HCEC 1CT (cell line): ENCODE measurements at places on chromosomes 13 and 19.

DNA sequence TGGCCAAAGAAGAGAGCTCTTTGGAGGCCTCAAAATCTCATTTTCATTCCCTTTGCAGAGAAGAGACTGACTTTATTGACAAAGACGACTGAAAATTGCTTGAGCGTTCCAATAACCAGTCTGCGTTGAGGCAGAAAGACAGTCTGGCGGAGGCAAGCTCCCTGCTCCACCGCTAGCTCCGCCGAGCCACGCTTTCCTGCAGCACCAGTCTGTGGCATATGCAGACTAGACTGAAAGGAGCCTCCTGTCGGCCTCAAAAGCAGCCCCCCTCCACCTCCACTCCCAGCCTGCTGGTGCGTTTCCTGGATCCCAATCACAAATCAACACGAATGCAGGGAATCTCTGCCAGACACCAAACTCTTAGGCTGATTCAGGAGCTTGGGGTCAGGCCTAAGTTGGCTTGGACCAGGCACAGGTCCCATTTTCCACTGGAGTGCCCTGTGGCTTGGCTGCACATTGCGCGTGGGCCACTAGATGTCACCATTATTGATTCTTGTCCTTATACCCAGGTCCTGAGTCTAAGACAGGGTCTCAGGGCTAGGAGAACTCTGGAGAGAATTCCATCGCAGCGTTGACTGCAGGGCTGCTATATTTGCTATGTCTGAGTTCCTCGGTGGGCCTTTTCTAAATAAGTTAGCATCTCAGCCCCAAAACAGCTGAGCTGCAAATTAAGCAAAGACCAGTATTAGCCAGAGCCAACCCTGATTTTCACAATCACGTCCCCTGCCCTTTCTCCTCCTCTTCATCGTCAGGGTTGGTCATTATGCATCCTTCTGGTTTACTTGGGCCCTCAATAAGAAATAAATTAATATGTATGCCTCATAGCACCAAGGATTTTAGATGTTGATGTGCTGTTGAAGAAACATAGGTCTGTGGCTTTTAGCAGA lies 5.2 kb upstream of the ZNF507 start:
- DNase-seq, result peak; percentile 46

DNA sequence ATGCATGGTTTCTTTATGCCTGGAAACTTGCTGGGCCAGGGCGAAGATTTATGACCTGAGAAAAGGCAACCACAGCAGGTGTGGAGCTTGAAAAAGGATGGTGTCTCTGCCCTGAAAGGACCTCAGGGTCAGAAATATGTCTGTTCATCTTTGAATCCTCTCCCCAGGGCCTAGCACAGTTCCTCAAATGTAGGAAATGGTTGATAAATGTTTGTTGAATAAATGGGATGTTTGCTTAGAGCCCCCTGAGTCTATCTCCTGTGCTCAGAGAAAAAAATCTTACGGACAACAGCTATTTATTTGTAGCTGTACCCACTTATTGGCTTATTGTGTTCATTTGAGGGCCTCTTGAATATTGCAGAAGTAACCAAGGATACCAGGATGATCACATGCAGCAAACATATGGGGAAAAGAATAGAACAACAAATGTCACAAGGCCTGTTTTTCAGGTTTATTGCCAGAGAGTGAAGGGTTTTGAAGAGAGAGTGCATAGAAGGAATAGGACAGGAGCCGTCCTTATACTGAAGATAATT lies 114.5 kb downstream of the KLF5 start:
- no peak for DNase-seq

- DNase-seq, result no peak
Measured at GRCh38 chr19:40367577-40368434, 19.3 kb downstream of the PLD3 start.

DNA sequence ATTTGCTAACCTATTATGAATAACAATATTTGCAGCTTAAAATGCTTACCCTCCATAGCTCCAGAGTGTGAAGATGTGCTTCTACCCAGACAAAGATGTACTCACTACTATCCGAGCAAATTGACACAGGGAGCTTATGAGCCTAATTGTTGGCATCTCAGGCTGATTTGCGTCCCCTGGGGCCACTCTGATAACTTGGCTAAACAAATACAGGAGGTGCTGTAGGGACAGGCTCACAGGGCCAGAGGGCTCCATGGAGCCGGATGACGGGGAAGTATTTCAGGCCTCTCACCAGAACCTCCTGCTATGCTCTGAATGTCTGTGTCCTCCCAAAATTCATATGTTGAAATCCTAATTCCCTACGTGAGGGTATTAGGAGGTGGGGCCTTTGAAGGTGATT lies 26.7 kb upstream of the C19orf12 start:
- no peak for DNase-seq

DNA sequence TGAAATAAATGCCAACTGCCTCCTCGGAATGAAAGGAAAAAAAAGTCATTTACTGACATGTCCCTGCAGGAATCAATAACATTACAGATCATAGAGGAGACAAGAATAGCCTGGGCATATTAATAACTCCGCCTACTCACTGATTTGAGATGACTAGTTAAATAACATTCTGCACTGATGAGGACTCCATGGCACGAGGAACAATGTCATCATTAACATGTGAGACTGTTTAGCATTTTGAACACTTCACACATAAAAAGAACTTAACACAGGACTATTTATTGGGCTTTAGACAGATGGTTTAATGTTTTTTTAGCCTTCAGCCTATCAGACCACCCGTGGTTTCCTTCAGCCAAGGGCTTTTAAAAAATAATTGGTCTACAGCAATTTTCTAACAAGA lies 170.1 kb downstream of the OLFM4 start:
- no peak for DNase-seq

DNA sequence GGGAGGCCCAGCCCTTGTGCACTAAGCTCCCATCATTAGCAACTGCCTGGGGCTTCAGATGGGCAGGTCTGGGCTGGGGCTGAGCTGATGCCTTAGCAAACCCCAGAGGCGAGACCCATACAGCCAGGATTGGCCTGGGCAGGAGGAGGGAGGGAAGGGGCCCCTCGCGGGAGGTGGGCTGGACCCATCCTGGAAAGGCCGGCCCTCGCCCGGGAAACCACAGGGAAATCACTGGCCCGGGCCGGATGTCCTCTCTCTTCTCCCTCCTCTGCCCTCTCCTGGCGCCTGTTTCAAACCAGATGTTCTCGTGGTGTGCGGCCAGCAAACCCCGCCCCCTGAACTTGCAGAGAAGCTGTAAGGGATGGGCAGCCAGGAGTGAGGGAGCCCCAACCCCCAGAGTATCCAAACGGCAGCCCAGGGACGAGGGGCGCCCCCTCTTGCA lies 43.1 kb downstream of the TMEM255B start:
- DNase-seq, result peak; percentile 78

DNA sequence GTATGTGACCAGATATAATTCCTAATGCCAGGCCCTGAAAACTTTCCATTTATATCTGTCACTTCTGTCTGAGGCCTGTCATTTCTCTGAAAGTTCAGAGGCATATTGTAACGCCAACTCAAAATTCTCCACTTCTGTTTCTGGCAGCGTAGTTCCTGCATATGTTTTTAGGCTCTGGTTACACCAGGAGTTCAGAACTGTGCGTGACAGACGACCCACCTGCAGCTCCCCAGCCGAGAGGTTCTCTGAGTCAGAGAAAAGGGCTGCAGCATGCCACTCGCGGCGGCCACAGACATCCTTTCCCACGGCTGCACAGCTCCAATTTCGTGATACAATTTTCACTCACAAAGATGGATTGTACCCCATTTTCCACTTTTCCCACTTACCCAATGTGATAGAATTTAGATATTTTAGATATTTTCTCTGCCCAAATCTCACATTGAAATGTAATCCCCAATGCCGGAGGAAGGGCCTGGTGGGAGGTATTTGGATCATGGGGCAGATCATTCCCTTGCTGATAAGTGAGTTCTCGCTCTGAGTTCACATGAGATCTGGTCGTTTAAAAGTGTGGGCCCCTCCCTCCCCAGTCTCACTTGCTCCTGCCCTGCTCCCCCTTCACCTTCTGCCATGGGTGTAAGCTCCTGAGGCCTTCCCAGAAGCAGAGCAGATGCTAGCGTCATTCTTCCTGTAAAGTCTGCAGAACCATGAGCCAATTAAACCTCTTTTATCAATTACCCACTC lies 308.1 kb downstream of the LIG4 start:
- DNase-seq, result no peak

DNA sequence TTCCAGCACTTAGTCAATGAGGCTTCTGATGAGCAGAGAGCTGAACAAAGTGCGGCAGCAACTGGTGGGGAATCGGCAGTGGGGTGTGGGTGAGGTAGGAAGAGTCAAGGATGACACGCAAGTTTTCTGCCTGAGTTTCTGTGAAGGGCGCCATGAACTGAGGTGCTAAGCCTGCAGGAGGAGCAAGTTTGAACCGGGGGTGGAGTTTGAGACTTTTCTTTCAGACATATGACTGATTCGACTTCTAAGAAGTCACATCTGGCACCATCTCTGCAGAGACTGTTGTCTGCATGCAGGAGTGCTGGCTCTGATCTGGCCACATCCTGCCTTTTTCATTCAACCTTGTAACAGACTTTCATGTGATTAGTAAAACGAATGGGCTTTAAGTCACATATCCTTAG lies 14.8 kb upstream of the GPI start:
- peak; percentile 32 for DNase-seq

DNA sequence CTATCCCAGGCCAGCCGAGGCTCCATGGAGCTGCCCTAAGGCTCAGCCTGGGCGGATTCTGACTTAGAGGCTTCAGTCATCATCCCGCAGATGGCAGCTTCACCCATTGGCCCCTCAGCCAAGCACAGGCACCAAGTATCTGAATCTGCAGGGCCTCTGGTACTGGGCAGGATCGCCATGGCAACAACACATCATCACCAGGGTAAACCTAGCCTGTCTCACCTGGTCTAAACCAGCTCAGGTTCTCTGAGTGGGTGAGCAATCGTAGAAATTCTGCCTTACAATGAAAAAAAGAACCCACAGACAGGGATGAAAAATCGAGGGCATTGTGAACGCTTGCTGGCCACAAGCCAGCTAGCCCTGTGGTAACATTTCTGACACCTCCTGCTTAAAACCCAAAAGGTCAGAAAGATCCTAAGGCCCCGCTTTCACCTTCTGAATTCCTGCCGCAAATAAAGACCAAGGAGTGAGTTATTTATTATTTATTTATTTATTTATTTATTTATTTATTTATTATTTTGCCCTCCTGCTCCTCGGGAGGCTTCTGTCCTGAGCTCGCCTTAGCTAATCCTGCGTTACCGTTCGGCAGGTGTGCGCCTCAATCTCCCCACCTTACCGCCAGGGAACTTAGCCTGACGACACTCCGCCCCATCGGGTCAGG lies 12.0 kb upstream of the CEACAM21 start:
- DNase-seq, result no peak

GRCh38 chr13:106096661-106097092 lies 438.8 kb downstream of the EFNB2 start:
- DNase-seq, result no peak

- peak; percentile 81 for DNase-seq
Measured at GRCh38 chr13:112587212-112587763, 665 bp downstream of the TUBGCP3 start.

- DNase-seq, result peak; percentile 54
Measured at GRCh38 chr13:29849731-29850212, 645 bp downstream of the UBL3 start.

DNA sequence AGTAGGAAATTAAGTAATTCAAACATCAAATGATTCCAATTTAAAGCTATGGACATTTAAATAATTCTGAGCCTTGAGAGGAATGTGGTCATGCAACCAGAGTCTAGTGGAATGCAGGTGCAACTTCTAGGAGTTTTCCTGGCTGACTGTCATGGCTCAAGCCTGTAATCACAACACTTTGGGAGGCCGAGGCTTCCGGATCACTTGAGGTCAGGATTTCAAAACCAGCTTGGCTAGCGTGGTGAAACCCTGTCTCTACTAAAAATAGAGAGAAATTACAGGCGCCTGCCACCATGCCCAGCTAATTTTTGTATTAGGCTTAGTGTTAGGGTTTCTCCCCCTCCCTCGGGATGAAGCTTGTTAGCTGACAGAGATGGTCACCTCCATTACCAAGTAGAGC lies 6.4 kb downstream of the ZNF808 start:
- no peak for DNase-seq

DNA sequence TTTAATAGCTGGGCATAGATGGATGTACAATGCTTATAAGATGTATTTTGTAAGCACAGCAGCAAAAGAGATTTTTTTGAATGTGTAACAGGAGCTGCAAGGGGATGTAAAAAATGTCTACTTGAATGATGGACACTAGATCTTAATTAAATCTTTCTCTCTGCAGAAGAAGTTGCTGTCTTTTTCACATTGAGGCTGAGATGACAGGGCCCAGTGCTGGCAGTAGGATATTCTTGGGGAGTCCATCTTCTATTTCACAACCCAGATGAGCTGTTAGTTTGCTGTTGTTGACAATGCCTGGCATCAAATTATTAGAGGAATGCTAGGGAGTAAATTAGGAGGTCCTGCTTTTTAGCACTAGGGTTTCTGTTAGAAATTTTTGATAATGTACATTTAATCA lies 698.7 kb downstream of the SLITRK5 start:
- no peak for DNase-seq

- no peak for DNase-seq
Measured at GRCh38 chr13:37485756-37486155, 112.8 kb downstream of the POSTN start.

DNA sequence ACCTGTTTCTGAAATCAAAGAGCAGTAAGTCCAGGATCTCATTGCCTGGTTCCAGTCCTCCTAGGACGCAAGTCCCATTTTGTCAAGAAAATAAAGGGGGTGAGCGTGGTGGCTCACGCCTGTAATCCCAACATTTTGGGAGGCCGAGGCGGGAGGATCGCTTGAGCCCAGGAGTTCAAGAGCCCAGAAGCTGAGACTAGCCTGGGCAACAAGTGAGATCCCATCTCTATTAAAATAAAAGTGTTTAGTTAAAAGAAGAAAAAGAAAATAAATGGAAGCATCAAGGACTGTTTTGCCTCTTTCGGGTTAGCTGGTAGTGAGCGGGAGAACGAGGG lies 344 bp upstream of the HAUS5 start:
- no peak for DNase-seq

GRCh38 chr19:10964903-10965302 lies 4.1 kb downstream of the SMARCA4 start:
- DNase-seq, result no peak

DNA sequence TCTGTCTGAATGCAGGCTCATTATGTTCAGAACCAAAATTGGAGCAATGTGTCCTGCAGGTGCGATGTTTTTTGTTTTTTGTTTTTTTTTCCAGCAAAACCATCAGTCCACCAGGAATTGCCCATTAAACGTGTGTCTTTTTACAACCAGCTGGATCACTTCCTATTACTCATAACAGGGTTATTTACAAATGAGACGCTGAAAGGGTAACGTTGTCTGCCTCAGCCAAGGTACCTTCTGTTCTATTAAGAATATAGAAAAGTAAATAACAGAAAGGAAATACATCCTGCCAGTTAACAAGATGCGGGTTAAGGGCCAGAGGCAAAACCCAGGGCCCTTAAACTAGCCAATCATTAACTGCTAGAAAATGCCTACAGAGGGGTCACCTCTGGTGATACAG lies 590.4 kb downstream of the TBC1D4 start:
- DNase-seq, result peak; percentile 86

DNA sequence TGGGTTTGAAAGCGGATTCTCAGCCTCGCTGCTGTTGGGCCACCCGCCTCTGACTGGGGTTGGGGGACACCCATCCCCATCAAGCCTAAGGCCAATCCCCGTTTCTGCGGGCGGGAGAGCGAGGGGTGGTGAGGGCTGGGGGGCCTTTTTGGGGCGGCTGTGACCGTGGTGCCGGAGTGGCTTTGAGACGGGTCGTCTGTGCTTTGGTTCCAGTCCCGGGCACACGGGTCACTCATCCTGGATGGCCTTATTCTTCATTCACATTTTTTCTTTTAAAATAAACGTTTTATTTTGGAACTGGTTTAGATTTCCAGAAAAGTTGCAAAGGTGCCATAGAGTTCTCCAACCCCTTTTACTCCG lies 1.6 kb downstream of the ZNRF4 start:
- no peak for DNase-seq

GRCh38 chr19:18306888-18307260 lies 16.0 kb downstream of the LSM4 start:
- DNase-seq, result no peak
